ENCODE measurements at places on chromosomes 4 and X.

DNA sequence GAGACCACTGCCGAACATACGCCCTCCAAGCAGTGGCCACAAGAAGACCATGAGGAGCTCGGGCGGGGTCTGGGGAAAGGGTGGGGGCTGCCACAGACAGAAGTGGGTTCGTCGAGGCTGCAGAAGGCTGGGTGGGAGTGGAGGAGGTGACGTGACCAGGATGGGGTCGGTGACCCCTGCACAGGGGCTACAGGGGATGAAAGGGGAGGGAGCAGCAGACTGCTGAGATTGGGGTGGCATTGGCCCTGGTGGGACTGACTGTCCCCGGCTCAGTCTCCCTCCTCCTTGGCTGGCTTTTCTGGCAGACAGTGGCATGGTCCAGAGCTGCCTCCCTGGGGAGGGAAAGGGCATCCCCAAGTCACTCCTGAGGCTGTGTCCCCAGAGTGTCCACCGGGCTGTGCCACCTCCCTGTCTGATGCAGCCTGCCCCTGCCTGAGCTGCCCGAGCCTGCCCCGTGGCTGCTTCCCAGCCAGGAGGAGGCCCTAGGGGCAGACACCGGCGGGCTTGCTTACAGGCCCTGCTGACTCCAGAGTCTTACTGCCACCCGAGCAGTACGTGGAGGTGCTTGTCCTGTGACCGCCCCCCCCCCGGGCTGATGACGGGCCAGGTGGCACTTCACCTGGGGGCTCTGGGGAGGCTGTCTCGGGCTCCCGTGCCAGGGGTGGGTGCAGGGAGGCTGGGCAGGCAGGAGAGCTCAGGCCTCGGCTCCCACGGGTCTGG, 7.2 kb downstream of the SH3BP2 start:
- no peak for DNase-seq

- DNase-seq, result no peak
Measured at GRCh38 chr4:86855572-86855971, 6.4 kb upstream of the SLC10A6 start.

GRCh38 chrX:77953708-77954107, 15.7 kb downstream of the PGAM4 start:
- DNase-seq, result no peak

DNA sequence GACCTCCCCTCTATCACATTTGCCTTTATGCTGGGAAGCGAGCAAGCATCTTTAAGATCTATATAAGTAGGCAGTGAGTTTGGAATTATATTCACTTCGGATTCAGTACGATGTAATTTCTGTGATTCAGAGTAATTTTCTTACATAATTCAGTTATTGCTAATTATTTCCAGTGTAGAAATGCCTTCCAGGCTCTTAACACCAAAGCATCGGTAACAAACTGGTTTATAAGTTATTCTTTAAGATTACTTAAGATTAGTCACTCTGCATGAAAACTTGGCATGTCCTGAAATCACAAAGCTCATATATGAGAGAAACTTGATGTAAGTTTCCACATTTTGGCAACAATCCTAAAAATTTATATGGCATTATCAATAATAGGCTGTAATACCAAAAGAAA, 120.8 kb downstream of the ADAMTS3 start:
- no peak for DNase-seq
